ENCODE measurements at places on chromosomes 1 and 21.
A peak's percentile ranks its signal among the peaks of the same experiment; 100 is the strongest.

- no peak for DNase-seq
These were observed 213.4 kb downstream of the DISC1 start for GRCh38 chr1:231839999-231840398.

GRCh38 chr1:23692308-23692871 lies 784 bp downstream of the RPL11 start:
- DNase-seq, result peak; percentile 27

DNA sequence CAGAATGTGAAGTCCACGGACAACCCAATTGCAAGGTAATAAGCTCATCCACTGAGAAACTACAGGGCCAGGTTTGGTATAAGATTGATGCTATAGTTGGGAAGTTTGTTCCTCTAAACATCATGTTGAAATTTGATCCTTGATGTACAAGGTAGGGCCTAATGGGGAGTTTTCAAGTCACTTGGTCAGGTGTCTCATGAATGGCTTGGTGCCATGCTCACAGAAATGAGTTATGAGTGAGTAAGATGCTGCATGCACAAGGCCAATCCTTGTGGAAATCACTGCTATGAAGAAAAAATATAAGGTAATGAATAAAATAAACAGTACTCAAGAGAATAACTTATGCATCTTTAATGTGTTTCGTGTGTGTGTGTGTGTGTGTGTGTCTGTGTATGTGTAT lies 1891.2 kb downstream of the NCAM2 start:
- no peak for DNase-seq

GRCh38 chr1:11531314-11531870 lies 52.4 kb downstream of the DISP3 start:
- DNase-seq, result no peak

- DNase-seq, result no peak
These were observed 28.8 kb upstream of the SLC19A1 start for GRCh38 chr21:45570826-45571601.

GRCh38 chr21:44583089-44583799 lies 2.8 kb upstream of the KRTAP10-5 start:
- no peak for DNase-seq

DNA sequence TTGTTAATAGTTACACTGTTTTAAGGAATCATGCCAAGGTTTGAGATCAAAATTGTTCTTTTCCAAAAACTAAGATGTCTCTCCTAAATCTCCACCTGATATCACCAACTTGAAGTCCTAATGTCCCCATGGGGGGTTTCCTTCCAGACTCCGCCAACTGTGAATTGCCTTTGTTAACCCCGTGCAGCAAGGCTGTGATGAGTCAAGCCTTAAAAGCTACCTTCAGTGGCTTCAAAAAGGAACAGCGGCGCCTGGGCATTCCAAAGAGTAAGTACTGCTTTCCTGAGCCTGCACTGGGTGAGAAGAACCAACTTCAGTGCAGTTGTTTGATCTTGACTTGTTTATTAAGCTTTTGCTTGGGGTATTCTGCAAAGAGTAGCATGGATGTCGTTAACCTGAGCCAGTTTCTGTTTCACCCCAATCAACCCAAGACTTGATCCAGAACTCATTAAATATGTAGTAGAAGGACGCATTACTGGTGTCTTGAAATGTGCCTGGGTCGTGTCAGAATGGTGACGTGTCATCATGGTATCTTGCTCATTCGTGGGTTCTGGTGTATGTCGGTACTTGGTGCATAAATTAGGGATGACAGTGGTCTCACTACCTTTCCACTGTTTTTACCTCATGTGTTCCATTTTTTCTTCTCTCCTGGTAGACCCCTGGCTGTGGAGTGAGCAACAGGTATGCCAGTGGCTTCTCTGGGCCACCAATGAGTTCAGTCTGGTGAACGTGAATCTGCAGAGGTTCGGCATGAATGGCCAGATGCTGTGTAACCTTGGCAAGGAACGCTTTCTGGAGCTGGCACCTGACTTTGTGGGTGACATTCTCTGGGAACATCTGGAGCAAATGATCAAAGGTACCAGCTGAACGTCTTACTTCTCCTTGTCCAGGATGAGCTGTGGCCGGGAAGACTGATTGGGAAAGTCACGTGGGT lies 8.7 kb downstream of the ETS2 start:
- no peak for DNase-seq

DNA sequence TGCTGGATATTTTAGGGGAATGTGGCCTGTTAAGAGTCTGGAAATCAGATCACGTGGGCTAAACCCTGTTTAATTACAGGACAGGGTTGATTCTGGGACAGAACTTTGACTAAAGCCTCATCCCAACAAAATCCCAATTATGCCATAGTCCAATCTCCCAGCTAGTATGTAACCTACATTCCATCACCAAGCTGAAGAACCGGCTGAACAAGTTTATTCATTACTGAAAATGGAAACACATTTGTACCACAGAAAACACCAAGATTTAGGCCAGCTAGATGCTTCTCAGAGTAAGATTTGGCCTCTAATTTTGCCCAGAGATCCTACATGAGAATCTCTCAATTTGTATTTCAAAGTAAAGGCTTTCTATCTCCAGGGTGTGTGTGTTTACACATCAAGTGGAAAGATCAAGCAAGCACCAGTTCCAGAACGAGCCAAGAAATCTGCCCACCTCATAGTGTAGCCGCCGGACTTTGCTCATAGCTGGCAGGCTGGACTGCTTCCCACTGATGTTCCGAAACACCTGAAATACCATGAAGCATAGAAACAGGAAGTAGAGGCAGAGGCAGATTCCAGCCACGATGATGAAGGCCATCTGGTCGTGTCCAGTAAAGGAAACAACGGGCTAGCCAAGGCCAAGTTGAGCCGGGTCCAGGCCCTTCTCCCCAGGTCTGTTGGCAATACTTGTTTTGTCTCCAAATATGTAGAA lies 86.8 kb downstream of the WLS start:
- DNase-seq, result no peak

DNA sequence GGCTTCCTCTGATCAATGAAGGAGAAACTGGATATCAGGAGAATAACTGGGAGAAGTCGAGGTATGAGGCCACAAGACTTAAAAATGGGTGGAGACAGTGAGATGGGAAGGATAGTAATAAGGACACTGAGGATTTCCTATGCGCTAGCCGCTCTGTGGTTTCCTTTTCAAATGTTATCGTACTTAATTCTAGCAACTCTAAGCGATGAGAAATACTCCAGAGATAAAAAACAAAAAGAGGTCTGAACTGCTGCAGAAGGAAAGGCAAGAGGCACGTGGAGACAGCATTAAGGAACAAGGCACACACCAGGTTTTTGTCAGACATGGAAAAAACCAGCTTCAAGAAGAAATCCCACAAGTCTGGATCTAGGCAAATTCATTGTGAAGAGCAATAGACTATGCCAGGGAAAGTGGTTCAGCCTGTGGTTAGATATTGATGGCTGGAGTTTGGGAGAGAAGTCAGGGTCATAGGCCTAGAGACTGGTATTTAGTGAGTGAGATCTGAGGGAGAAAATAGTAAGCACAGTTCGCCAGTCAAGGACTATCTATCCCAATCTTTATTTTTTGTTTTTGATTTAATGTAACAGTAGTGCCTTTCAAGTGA lies 5.3 kb downstream of the CLCA2 start:
- DNase-seq, result no peak

DNA sequence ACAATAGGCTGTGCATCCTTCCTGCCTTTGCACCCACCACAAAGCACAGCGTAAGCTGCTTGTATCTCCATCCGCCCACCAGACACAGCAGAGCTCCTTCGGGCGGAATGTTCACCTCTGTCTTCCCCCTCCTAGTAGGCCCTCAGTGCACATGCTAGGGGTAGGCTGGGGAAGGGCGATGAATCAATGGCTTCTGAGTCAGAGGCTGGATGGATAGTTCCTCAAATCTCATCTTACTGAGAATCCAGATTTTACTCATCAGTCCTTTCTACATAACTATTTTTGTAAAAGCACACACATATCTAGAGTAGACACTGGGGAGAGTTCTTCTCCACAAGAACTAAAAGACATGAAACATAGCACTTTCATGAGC lies 73.8 kb downstream of the BCAR3 start:
- DNase-seq, result peak; percentile 65

- no peak for DNase-seq
These were observed 10.0 kb downstream of the SELL start for GRCh38 chr1:169701261-169702005.

- no peak for DNase-seq
These were observed 1.6 kb upstream of the S100A6 start for GRCh38 chr1:153537376-153537730.

DNA sequence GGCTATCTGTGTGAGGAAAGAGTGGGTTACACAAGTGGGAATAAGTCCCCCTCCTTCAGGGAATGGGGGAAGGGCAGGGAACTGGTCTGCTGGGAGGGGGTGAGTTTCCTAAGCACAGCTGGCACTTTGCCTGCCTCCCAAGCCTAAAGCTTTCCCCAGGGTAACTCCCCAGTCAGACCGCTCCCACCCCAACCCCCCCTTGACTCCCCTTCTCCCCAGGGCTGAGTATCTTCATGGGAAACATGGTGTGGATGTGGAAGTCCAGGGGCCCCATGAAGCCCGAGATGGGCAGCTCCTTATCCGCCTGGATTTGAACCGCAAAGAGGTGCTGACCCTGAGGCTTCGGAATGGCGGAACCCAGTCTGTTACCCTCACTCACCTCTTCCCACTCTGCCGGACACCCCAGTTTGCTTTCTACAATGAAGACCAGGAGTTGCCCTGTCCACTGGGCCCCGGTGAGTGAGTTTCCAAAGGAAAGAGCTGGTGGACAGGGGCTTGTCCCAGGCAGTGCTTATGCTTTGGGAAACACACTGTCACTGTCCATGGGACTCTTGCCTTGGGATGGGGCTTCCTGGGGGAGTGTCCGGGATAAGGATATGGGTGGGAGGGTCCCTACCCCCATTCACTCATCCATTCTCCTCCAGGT lies 14.9 kb downstream of the MOV10 start:
- no peak for DNase-seq

DNA sequence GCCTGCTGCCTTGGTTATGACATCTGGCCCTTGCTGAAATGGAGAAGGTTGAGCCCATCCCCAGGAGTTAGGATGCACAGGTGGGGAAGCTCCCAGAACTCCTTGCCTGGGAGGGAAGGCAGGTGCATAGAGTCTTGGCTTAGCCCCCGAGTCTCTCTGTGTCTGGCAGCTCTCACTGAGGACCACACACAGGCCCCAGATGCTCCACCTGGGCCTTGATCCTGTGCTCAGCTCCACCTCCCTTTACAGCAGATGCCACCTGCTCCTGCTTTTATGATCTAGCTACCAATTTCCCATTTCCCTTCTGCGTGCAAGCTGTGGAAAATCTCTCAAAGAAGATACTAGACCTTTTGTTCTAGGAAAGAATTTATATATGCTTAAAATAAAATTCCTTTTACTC lies 28.8 kb upstream of the KCNJ6 start:
- no peak for DNase-seq

DNA sequence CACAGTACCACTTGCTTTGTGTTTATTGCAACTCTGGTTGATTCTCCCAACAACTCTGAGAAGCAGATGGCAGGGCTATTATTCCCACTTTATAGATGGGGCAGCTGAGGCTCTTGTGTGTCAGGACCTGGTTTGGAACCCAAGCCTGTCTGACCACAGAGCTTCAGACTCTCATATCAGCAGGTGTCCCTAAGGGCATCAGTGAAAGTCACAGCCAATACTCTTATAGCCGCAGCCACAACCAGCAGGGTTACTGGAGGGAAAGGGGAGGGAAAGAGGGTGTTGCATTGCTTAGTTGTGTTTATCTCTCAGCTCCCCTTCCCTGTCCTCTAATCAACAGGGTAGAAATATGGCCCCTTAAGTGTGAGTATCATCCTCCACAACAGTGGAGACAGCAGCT lies 304.0 kb downstream of the RRAGC start:
- DNase-seq, result no peak

- no peak for DNase-seq
These were observed 14.2 kb downstream of the RGS1 start for GRCh38 chr1:192589813-192590212.

- DNase-seq, result no peak
These were observed 640 bp downstream of the JTB start for GRCh38 chr1:153976819-153977249.

- no peak for DNase-seq
These were observed 130.7 kb downstream of the MACF1 start for GRCh38 chr1:39335216-39335615.

GRCh38 chr1:172145231-172145651 lies 275.2 kb upstream of the C1orf105 start:
- no peak for DNase-seq

DNA sequence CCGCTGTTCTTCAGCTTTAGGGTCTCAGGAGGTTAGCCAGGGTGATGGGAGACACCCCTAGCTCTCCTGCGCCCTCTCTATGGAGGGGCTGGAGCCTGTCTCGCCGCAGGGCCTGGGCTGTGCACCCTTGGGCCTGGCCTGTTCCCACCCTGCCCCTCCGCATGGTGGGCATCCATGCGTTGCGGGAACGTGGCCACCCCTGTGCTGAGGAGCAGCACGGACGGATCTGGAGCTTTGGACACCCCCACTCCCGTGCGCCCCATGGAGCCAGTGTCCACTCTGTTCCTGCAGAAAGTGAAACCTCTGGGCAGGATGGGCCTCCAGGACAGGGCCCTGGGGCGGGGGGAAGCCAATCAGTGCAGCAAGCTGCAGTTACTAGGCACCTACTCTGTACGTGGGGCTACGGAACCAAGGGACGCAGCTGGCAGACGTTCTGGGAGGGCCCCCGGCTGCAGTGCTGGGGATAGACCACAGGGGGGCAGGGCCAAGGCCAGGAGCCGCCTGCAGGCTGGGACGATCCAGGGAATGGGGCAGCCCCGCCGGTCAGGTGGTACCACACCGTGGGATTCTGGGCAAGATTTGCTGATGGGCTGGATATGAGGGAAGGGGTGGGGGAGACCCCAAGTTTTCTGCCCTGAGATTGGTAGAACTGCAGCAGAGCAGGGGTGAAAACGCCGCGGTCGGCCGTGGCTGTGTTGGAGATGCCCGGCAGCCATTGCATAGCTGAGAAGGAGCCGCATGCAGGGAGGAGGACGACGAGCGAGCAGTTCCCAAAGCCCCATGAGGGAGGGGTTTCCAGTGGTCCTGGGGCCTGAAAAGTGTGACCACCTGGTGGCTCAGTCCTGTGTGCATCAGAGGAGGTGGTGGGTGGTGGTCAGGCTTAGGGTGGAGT lies 43.3 kb downstream of the TP73 start:
- peak; percentile 42 for DNase-seq

DNA sequence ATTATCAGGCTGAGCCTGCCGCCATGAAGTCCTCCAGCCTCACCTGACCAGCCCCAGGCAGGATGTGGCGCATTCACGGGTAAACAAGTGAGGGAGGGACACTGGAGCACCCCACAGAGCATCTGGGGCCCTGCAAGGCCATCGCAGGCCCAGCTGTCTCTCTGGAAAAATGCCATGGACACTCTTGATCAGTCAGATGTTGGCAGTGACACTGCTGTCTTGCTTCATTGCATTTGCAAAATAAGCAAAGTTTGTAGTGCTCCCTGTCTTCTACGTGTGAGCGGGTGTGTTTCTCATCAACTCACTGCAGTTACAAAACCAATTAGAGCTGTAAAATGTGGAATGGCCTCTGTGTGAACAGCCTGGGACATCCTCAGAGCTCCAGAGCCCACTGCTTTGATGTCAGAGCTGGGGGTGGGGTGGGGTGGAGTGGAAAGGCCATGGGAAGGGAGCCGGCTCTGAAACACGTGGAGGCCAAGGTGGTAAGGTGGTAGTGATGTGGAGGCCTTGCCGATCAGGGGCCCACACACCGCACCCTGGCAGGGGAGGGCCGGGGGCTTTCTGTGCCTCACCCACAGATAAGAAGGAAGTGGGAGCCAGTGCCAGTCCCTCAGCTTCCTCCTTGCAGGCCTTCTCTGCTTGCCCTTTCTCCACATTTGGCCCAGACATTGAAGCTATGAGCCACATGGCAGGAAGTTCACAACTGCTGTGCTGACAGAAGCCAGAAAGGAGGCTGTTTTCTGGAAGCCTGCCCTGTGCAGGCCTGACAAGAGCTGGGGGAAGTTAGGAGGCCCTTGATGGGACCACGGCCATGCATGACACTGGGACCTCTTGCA lies 254.9 kb downstream of the RHOU start:
- no peak for DNase-seq

All from stimulated activated CD4-positive, alpha-beta T cell treated with anti-CD3 and anti-CD28 coated beads, Interleukin-2, amount 100 ng/mL, for 24 hours (primary cell).